ENCODE measurements at places on chromosomes 16 and 17. TPM values are rescaled to one million over a fixed set of nuclear protein-coding genes. Genes with fewer than 3 reads are reported as not detected.
A peak's percentile ranks its signal among the peaks of the same experiment; 100 is the strongest.

TPSD1 gene
- not detected for total RNA-seq

- DNase-seq: no peak
Observed at GRCh38 chr16:79931721-79932120, 331.2 kb upstream of the MAF start.

HCRT gene
- total RNA-seq: not detected

- no peak for DNase-seq
Observed at GRCh38 chr16:30546115-30546514, 11.5 kb upstream of the ZNF747 start.

- peak; percentile 27 for DNase-seq
Observed at GRCh38 chr17:62994931-62995330, 28.9 kb downstream of the TANC2 start.

FGF11 gene
- total RNA-seq: 12.4 TPM

GALR2 gene
- not detected for total RNA-seq

GRCh38 chr17:2909175-2909845, 113.1 kb downstream of the RAP1GAP2 start:
- no peak for DNase-seq

DNA sequence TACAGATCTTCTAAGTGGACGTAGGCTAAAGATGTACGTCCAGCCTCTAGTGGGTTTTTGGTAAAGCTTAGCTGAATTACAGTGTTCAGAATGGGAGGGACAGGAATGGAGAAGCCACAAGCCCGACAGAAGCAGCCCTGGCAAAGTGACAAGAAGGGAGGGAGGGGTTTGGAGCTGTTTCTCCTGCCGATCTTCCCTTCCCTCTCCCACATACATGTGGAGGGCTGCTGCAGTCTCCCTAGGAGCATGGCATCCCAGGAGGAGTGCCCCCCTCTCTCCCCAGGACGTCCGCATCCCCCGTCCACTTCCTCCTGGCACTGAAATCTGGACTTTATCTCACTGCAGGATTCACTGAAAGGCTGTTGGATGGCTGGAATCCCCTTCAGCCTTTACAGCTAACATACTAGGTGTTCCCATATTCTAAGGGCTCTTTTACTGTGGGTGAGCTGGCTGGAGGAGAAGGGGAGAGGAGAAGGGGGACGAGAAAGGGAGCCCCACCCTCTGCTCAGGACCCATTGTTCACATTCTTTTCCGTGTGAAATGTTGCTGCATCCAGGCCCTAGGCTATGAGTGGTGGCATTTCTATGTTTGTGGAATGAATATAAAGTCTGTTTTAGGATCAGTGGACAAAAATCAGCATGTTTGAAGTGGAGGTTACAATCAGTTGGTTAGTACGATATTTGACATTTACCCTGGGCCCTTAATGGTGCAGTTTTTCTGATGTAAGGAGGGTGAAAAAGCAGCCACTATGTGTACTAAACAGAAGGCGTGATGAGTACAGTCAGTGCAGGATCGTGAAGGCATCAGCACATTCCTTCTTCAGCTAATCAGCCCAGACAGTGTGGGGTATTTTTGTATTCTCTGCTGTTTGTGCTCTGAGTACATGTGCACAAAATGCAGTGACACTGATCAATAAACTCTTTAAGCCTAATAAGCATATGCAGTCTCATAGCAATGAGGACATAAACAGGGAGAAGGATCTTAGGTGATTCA, 94.6 kb downstream of the SPECC1 start:
- no peak for DNase-seq

DNA sequence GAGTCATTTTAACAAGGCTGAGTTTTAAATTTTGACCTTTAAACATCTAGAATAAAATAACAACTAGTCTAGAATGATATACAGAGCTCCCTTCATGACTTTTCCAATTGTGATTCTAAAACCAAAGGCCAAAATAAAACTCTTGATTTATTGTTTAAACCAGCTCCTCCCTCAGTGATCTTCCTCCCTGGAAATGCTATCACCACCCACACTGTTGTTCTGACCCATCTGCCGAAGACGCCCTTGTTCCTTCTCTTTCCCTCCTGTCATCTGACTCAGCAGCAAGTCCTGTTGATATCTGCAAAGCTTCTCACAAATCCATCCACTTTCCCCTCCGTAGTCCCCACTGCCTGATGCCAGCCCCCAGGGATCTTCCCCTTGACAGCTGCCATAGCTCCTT, 231.6 kb upstream of the DYNLRB2 start:
- no peak for DNase-seq

ENGASE gene
- total RNA-seq: 10.5 TPM

DNA sequence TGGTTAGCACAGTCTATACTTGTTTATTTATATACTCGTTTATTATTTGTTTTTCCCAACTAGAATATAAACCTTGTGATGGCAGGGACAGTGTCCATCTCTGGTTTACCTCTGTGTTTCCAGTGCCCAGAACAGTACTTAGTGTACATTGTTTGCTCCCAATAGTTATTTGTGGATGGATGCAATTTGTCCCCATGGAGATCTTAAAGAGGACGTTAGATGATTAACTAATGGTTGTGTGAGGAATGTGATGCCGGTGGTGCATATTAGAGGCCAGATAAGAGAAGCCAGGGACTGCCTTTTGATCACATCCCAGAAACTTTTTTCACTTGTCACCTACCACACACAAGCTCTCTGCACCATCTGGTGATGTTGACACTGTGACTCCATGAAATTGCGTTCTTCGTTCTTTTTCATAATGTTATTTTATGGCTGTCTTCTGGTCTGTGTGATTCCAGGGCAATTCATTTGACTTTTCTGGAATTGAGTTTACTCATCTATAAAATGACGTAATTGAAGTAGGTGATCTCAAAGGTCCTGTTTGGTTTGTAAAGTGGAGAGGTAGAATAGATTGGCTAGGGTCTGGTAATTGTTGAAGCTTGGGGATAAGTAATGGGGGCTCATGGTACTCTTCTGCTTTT, 1.2 kb downstream of the COX10 start:
- no peak for DNase-seq

GSPT1 gene
- 59.1 TPM for total RNA-seq

GRCh38 chr16:87053016-87053982, 263.9 kb downstream of the C16orf95 start:
- no peak for DNase-seq

- DNase-seq: peak; percentile 86
Observed at GRCh38 chr17:40958086-40958953, 8.4 kb downstream of the KRT39 start.

GRCh38 chr17:39820541-39820940, 43.6 kb downstream of the IKZF3 start:
- DNase-seq: no peak

KRTAP2-1 gene
- not detected for total RNA-seq

TMEM235 gene
- total RNA-seq: not detected

RTN4RL1 gene
- 0.13 TPM for total RNA-seq

All from bronchial epithelial cell (primary cell).